ENCODE measurements at places on chromosomes 16 and 17. TPM values are rescaled to one million over a fixed set of nuclear protein-coding genes. Genes with fewer than 3 reads are reported as not detected.

The AATK gene
- 17.8 TPM for total RNA-seq

The RCVRN gene
- total RNA-seq = 0.23 TPM

The CA5A gene
- total RNA-seq = not detected

The FSCN2 gene
- 1.4 TPM for total RNA-seq

The TMEM204 gene
- 3.2 TPM for total RNA-seq

The HOXB2 gene
- not detected for total RNA-seq

The HOXB7 gene
- not detected for total RNA-seq

The NPIPA5 gene
- total RNA-seq = 3.5 TPM

The KRTAP2-3 gene
- not detected for total RNA-seq

The TMEM219 gene
- 35.1 TPM for total RNA-seq

The CCDC144A gene
- 20.5 TPM for total RNA-seq

The ABCC3 gene
- total RNA-seq = 0.46 TPM

The DNAH3 gene
- 3.7 TPM for total RNA-seq

The UBALD1 gene
- 2.1 TPM for total RNA-seq

The CD300C gene
- total RNA-seq = 0.46 TPM

The SGSM2 gene
- 87.0 TPM for total RNA-seq

The DLG4 gene
- 136 TPM for total RNA-seq

The ERI2 gene
- 31.8 TPM for total RNA-seq

The ZNF207 gene
- total RNA-seq = 120 TPM

The ADPRM gene
- 15.2 TPM for total RNA-seq

The ABCA6 gene
- 6.2 TPM for total RNA-seq

The WRAP53 gene
- total RNA-seq = 7.8 TPM

The DRC7 gene
- 3.0 TPM for total RNA-seq

The PIP4K2B gene
- total RNA-seq = 234 TPM

The USP43 gene
- 5.1 TPM for total RNA-seq

The AKAP1 gene
- 29.8 TPM for total RNA-seq

The LRRC36 gene
- total RNA-seq = 9.5 TPM

The CALB2 gene
- 208 TPM for total RNA-seq

The MAF gene
- total RNA-seq = 13.1 TPM

The TBC1D3K gene
- total RNA-seq = not detected

The NOXO1 gene
- 1.2 TPM for total RNA-seq

The TGFB1I1 gene
- total RNA-seq = 3.0 TPM

The GNG13 gene
- not detected for total RNA-seq

The AOC2 gene
- 1.2 TPM for total RNA-seq

The PRCD gene
- 5.3 TPM for total RNA-seq

The NT5C3B gene
- 145 TPM for total RNA-seq

The HEATR9 gene
- total RNA-seq = not detected

The NPIPA8 gene
- total RNA-seq = 4.8 TPM

The SSTR5 gene
- total RNA-seq = 0.23 TPM

Measured in diencephalon (tissue), 1 donor.